ENCODE measurements at places on chromosomes 11 and 22.
A peak's percentile ranks its signal among the peaks of the same experiment; 100 is the strongest.

GRCh38 chr11:113113801-113114704 lies 152.8 kb downstream of the NCAM1 start:
- no peak for DNase-seq

GRCh38 chr11:42779555-42779954 lies 532.2 kb upstream of the API5 start:
- no peak for DNase-seq

- no peak for DNase-seq
Measured at GRCh38 chr22:42338479-42338878, 68.0 kb upstream of the TCF20 start.

DNA sequence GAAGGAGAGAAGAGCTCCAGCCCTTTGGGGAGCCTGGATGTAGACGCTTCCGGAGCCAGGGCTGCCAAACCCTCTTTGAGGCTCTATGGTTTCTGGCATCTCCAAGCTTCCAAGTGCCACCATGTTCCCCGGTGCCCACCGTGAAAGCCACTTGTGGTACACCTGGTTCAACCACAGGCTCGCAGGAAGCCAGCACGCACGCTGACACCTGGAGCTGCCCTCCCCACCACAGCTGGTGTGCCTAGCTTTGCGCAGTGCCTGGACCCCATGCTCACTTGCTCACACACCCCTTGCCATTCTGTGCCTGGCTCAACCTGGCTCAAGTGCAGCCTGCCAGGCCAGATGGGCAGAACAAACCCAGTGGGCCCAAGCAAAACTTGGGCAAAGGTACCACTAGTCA lies 831.4 kb downstream of the DLG2 start:
- no peak for DNase-seq

GRCh38 chr22:38051900-38052862 lies 5.0 kb upstream of the PICK1 start:
- DNase-seq, result peak; percentile 79

GRCh38 chr22:24521791-24522245 lies 26.7 kb downstream of the UPB1 start:
- peak; percentile 35 for DNase-seq

- DNase-seq, result no peak
Measured at GRCh38 chr22:35915477-35916013, 113.1 kb downstream of the RBFOX2 start.

GRCh38 chr22:42905702-42906183 lies 48.7 kb upstream of the ARFGAP3 start:
- no peak for DNase-seq

DNA sequence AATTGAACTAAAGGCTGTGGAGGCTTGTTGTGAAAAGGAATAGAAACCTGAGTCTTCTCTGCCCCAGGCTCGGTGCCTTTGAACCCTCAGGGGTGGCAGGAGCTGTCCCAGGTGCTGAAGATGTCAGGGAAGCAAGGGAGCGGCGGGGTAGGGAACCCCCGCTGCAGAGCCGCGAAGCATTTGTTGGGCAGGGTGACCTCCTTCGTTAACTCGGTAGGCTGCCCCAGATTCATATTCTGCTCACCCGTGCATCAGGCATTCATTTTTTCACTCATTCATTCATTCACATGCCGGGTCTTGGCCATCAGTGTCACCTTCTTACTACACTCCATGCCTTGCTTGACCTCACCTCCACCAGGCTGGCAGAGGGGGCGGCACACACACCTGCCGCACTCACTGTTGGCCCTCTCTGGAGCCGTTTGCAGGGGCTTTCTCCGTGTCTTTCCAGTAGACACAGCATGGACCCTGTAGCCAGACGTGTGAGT lies 618.9 kb downstream of the BRD1 start:
- peak; percentile 4 for DNase-seq

DNA sequence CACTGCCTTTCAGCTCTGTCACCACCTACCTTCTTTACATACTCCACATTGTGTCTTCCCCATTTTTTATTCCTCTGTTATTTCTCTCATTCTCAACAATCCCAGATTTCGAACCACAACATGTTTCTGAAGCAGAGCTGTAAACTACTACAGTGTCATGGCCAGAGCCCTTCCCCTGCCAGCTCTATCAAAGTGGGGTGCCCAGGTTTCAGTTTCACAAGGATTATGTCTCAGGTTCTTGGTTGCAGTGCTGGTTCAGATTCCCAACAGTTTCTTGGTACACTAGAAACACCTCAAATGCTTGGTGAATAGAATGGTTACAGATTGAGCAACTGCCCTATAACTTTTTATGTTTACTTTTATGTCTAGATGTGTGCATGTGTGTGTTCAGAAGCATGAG lies 172.7 kb upstream of the MTNR1B start:
- no peak for DNase-seq

GRCh38 chr11:66277471-66278362 lies at the start of gene CNIH2:
CNIH2 (plus strand) TSS chr11:66278175; CDS start chr11:66278457, 282 bp downstream.
- DNase-seq, result peak; percentile 30

GRCh38 chr11:118918128-118918685 lies 7.5 kb downstream of the BCL9L start:
- DNase-seq, result no peak

- no peak for DNase-seq
Measured at GRCh38 chr11:132638423-132638822, 893.9 kb downstream of the OPCML start.

- DNase-seq, result no peak
Measured at GRCh38 chr22:49047447-49047846, 780.2 kb downstream of the BRD1 start.

DNA sequence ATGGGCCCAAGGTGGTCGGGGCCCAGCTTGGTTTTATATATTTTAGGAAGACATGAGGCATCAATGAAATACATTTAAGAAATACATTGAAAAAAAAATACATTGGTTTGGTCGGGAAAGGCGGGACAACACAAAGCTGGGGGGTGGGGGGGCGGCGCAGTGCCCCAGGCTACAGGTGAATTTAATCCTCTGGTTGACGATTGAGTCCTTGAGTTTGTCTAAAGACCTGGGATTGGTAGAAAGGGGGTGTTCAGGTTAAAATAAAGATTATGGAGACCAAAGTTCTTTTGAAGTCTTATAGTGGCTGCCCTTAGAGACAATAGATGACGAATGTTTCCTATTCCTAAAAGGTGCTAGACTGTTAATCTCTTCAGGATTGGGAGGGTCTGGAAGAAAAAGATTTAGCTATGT lies 3.1 kb downstream of the IFITM1 start:
- peak; percentile 67 for DNase-seq

- no peak for DNase-seq
Measured at GRCh38 chr11:5204787-5205186, 4.3 kb upstream of the OR51V1 start.

- DNase-seq, result peak; percentile 27
Measured at GRCh38 chr22:44154436-44154942, 26.2 kb upstream of the PARVG start.

GRCh38 chr22:23579870-23580575 lies at the start of gene IGLL1:
IGLL1 (minus strand) TSS chr22:23580290; CDS start chr22:23580190, 100 bp downstream.
- no peak for DNase-seq

DNA sequence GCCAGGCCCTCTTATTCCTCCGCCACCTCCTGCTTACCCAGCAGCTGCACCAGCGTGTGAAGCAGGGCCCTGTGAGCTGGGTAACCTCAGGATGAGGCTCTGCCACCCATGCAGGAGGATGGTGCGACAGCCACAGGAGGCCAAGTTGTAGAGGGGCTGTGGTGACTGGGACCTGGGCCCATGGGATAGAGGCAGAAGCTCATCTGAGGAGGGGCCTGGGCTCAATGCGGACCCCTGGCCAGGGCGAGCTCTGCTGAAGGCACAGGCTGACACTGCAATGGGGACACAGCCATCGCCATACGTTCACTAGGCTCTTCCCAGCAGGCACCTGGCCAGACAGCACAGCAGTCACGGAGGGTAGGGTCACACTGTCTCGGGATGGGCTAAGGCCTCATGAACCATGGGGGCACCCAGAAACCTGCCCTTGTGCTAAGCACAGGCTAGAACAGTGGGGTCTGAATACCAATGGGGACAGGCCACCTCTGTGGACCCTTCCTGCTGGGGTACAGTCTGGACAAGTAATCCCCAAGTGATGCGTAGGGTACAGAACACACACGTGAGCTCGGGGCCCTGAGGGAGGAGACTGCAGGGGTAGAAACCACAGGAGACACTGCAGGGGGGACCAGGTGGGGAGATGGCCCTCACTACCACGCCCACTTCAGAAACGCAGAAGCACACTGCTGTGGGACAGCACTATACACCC lies 35.3 kb downstream of the GNB1L start:
- peak; percentile 21 for DNase-seq

DNA sequence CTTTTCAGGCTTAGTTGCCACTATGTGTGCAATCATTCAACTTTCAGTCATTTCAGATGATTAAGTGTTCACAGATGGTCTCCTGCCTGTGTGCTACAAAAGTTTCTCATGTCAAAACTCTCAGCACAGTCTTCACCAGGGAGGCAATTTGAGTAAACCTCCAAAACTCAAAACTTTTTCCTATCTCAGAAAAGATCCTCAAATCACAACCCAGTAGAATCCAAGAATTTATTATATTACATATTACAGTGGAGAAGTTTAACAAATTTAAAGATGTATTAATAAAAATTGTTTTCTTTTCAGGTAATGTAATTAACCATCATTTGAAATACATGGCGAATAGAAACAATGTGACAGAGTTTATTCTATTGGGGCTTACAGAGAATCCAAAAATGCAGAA lies at the start of gene OR4C13:
Gene OR4C13, plus strand, starts transcription at position 301 of the 400 bp plus-strand sequence. Its CDS starts 32 bp downstream, at position 333.
- DNase-seq, result no peak

DNA sequence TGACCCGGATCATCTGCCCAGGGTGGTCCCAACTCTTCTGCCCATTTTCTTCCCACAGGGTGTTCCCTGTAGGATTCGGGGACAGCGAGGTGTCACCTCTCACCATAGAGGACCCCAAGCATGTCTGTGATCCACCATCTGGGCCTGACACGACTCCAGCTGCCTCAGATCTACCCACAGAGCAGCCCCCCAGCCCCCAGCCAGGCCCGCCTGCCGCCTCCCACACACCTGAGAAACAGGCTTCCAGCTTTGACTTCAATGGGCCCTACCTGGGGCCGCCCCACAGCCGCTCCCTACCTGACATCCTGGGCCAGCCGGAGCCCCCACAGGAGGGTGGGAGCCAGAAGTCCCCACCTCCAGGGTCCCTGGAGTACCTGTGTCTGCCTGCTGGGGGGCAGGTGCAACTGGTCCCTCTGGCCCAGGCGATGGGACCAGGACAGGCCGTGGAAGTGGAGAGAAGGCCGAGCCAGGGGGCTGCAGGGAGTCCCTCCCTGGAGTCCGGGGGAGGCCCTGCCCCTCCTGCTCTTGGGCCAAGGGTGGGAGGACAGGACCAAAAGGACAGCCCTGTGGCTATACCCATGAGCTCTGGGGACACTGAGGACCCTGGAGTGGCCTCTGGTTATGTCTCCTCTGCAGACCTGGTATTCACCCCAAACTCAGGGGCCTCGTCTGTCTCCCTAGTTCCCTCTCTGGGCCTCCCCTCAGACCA lies 24.0 kb downstream of the CSF2RB start:
- no peak for DNase-seq

DNA sequence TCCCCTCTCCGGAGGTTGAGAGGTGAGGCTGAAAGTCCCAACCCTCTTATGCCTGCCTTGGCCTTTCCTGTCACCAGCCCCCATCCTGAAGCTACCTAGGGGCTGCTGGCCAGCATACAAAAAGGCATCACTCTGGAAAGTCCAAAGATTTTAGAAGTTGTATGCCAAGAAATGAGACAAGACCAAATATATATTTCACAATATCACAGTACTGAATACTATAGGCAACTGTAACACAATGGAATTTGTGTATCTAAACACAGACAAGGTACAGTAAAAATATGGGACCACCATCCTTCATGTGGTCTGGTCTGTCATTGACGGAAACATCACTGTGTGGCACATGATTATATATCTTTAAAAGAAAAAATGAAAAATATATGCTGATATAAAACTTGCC lies 4.2 kb downstream of the KLHL22 start:
- no peak for DNase-seq

- DNase-seq, result peak; percentile 15
Measured at GRCh38 chr11:10934293-10934860, 76.5 kb upstream of the ZBED5 start.

DNA sequence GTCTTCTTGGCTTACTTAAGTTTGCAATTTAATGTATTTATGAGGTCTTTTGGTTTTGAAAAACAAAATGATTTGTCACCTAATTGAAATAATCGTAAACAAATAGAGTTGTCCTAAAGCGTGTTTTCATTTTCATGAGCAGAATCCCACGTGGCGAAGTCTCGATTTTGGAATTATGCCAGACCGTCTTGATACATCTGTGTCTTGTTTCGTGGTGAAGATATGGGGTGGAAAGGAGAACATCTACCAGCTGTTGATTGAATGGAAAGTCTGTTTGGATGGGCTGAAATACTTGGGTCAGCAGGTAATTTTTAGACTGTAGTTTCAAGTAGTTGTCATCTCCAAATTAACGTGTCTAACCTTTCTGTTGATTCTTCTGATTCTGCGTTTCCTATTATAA lies 64.7 kb downstream of the UVRAG start:
- no peak for DNase-seq

DNA sequence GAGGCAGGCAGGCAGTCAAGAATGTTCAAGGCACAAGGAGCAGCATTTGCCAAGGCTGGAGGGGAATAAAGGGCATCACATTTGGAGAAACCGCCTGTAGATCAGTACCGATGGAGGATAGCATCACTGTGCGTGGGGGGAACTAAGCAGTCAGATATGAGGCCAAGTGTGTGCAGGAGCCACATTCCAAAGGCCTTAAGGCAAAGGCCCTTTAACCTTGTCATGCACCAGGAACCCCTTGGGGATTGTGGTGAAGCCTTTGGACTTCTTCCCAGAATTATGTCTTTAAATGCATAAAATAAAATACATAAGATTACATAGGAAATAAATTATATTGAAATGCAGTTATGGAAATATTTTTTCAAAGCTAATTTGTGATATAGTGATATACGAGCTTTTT lies 532.1 kb downstream of the BUD13 start:
- no peak for DNase-seq

- no peak for DNase-seq
Measured at GRCh38 chr22:26681395-26681821, 24.0 kb downstream of the MIAT start.

GRCh38 chr11:34215806-34216453 lies 110.5 kb downstream of the NAT10 start:
- no peak for DNase-seq

GRCh38 chr22:48261706-48262105 lies 1499.3 kb downstream of the TBC1D22A start:
- no peak for DNase-seq

DNA sequence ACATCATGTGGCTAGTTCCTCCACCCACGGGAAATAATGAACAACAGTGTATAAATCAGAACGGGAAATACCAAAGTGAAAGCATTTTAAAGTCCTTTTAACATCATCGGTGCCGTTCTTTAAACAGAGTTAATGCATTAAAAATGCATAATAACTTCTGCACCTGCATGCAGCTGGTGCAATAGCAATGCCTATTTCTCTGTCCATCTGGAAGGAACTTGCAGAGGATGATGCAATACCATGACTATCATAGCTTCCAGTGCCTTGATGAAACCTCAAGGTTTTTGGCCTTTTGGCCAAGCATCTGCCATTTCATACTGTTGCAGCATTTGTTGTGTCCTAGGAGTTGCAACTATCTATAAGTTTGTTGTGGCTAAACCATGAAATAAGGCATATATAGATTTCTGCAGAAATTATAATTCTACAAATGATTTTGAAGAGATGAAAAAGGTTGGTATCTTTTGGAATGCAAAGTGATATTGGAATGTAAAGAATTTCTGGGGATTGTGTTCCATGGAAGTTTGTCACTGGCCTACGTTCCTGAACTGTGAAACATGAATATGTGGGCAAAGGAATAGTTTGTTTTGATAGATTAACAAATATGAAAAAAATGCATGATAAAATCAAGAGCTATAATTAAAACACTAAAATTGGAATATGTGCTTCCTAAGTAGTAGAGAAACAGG lies 9.8 kb upstream of the EIF3F start:
- no peak for DNase-seq
